ENCODE measurements at places on chromosomes 12 and 14. TPM values are rescaled to one million over a fixed set of nuclear protein-coding genes. Genes with fewer than 3 reads are reported as not detected.

- H3K4me1 ChIP-seq: no peaks in the 10 kb centered on the region
- H3K4me3 ChIP-seq: no peak overlapping the region
- H3K27ac ChIP-seq: no peak overlapping the region
- H3K36me3 ChIP-seq: no peaks in the 10 kb centered on the region
- no peaks in the 10 kb centered on the region for H3K27me3 ChIP-seq
- no peak for DNase-seq
These were observed 129.7 kb upstream of the CCND2 start for GRCh38 chr12:4143896-4144295.

DNA sequence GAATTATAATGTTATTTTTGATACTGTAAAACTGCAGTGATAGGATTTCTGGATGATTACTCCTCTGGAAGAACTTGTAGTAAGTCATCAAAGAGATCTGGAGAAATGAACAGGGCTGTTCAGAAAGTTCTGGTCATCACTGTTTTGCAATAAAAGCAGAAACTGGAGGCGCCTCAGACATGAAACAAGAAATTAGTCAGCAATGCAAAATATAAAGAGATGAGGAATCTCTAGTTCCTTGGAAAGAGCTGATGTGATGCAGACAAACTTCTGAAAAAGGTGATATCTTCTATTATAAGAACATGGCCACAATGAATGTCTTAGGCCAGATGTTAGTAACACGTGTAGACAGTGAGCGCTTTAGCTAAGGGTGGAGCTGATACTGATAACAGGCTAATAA, 9.5 kb downstream of the ACIN1 start:
- peak overlapping the region; percentile 73 for H3K27ac ChIP-seq
- peaks cover 87% of the 10 kb centered on the region for H3K36me3 ChIP-seq
- no peaks in the 10 kb centered on the region for H3K27me3 ChIP-seq
- peaks cover 28% of the 10 kb centered on the region for H3K4me1 ChIP-seq
- no peak overlapping the region for H3K4me3 ChIP-seq
- DNase-seq: peak; percentile 86

DNA sequence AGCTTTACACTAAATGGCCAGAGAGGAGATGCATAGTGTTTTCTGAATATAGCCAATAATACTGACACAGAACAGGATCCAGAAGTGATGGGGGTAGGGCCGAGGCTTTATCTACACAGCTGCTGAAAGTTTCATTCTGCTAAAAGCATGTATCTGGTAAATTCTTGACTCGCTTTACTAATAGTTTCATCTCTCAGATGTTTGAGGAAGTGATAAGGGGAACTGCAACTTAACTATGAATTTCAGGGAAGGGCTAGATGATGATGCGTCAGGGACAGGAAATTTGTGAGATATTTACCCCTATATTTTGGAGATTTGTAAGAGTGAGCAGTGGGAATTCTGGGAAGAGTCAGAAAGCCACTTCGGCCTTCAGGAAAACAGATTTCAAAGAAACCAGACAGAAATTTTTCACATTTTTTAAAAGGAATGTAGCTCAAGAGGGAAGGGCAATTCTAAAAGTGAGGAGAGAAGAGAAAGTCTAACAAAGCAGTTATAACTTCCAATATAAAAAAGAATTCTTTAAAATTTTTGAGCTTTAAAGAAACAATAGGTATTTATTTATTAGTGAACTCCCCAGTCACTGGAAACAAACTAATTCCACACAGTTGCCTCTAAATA, 243.1 kb downstream of the BCAT1 start:
- no peak overlapping the region for H3K27ac ChIP-seq
- no peaks in the 10 kb centered on the region for H3K4me1 ChIP-seq
- H3K27me3 ChIP-seq: no peaks in the 10 kb centered on the region
- H3K4me3 ChIP-seq: no peak overlapping the region
- DNase-seq: no peak
- no peaks in the 10 kb centered on the region for H3K36me3 ChIP-seq

- DNase-seq: peak; percentile 10
- no peaks in the 10 kb centered on the region for H3K36me3 ChIP-seq
- no peak overlapping the region for H3K27ac ChIP-seq
- no peaks in the 10 kb centered on the region for H3K4me1 ChIP-seq
These were observed 93.6 kb downstream of the KCNK10 start for GRCh38 chr14:88229428-88229827.

DNA sequence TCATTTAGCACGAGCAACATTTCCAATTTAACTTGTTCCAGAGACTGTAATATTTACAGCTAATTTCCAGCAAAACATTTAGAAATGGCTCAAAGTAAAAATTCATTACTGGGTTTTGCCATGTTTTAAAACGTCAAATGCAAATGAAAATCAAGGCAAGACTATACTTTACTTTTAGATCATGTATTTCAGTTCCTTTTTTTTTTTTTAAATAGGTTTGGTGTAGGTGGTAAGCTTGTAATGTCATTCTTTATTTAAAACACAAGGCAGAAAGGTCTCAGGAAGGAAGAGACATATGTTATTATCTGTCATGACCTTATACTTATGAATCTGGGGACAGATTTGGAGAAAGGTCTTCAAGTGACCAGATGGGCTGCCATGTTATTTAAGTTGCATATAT, 54.1 kb downstream of the GRIP1 start:
- H3K27me3 ChIP-seq: peaks cover 26% of the 10 kb centered on the region
- H3K36me3 ChIP-seq: no peaks in the 10 kb centered on the region
- H3K4me1 ChIP-seq: no peaks in the 10 kb centered on the region
- H3K27ac ChIP-seq: no peak overlapping the region

CLEC1B gene
- polyA plus RNA-seq: not detected
